HuH-7 (cell line): ENCODE measurements at places on chromosomes 6 and 20.

- no peak for DNase-seq
Measured at GRCh38 chr6:90068264-90068663, 174.0 kb downstream of the GJA10 start.

GRCh38 chr6:76682842-76683241 lies 610.4 kb upstream of the IMPG1 start:
- DNase-seq = no peak

DNA sequence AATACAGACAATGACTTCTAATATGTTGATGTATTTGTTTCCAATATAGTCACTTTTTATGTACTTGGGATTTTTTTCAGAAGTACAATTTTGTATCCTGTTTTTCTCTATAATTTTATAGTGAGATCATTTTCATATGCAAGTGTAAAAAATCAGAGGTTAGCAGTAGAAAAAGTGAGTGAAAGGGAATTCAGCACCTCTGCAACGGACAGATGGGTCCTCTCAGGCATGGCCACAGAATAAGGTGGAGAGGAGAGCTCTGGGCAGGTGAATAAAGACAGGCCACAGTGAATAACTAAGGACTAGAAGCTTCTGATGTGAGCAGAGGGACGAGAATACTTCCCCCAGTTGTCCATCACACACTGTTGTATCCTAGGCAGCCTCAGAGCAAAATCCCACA lies 210.1 kb upstream of the CNR1 start:
- DNase-seq = no peak

DNA sequence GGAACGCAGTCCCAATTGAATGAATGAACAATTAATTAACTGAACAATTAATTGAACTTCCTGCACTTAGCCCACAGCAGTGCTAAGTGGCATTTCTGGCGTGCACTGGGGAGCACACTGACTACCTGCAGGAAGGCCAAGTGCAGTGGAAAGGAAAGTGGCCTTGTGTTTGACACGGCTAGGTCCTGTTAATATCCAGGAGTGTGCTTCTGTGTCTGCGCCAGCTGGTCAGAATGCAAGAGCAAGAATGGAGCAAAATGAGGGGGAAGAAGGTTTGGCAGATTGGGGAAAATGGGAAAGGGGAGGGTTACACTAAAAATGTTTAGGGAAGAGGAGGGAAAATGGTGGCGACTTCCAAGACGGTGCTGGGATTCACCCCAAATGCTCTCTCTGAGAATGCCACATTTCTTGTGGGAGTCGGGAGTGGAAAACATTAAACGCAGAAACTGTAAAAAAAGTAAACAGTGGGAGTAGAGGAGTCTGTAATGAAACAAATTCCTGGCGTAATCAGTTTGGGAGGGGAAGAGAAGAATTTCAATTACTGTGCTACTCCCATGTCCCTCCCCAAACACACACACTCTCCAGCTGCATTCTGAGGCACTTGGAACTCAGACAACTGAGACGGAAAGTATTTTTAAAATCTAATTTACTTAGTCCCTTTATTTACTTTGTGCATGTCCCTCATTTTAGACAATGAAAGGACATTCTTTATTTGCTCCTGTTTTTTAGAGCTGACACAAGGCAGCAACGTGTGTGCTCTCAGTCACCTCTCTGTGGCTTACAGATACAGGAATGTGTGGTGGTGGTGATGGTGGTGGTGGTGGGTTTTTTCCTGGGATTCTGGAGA lies 64.1 kb downstream of the CLIC5 start:
- DNase-seq = no peak

DNA sequence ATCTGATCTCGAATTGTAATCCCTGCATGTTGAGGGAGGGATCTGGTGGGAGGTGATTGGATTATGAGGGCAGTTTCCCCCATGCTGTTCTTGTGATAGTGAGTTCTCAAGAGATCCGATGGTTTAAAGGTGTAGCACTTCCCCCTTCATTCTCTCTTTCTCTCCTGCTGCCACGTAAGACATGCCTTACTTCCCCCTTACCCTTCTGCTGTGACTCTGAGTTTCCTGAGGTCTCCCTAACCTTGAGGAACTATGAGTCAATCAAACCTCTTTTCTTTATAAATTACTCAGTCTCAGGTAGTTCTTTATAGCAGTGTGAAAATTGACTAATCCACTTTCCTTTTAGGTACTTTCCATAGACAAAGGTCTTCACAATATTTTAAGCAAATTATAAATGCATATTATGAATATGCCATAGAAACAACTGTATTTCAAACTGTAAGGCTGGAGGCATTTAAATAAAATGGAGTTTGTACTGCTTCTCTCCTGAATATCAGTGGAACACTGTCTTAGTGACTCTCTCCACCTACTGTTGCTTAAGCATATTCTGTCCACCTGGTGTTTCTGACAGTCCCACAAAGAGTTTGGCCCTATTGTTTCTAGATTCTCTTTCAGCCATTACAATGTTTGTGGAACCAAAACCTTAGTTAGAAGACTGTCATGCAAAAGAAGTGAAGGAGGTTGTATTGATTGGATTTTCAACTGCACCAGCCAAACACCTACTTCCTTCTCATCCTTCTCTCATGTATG lies 24.3 kb upstream of the IL17A start:
- DNase-seq = no peak

GRCh38 chr20:49448917-49449316 lies 33.6 kb downstream of the KCNB1 start:
- DNase-seq = no peak

DNA sequence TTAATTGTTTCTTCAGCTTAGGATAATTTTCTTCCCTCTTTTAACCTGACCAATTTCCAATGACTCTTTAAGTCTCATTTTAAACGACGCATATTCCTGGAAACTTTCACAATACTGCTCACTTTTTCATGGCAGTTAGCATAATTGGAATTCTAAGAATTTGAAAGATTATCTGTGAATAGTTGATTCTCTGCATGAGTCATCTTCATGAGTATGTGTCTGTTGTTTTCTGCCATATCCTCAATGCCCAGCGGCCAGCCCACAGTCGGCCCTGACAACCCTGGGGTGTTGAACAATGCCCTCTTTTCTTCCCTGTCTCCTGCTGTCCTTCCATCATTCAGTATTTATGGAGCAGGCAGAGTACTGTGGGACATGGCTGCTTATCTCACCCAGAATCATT lies 554.2 kb downstream of the CDH26 start:
- no peak for DNase-seq

GRCh38 chr6:67757465-67758033 lies 877.5 kb upstream of the ADGRB3 start:
- no peak for DNase-seq

- no peak for DNase-seq
Measured at GRCh38 chr20:19742974-19743639, 15.0 kb upstream of the RIN2 start.

DNA sequence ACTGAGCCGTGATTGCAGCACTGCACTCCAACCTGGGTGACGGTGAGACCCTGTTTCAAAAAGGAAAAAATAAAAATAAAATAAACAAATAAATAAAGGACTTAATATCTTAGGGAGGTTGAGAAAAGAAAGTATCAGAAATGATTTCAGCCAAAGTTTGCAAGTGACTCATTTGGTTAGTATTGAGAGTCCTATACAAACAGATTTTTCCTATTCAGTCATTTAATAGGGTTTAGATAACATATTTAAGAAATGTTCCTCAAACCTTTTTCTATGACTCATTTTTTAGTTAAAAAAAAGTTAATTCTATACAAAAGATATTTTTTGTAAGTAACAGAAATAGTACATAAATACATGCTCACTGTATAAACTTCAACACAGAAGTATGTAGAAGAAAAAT lies 235.1 kb downstream of the GJA1 start:
- no peak for DNase-seq

DNA sequence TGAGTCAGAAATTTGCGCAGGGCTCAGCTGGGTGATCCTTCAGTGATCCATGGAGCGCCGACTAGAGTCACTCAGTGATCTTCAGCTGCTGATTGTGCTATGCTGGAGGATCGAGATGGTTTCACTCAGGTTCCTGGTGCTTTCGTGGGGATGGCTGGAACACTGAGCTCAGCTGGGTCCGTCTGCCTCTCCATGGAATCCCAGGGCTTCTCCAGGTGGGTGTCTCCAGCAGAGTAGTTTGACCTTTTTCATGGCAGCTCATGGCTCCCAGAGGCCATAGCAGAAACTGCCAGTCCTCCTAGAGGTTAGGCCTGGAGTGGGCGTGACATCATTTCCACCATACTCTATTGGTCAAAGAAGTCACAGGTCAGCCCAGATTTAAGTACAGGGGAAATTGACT lies 88.8 kb upstream of the SIRPA start:
- no peak for DNase-seq

DNA sequence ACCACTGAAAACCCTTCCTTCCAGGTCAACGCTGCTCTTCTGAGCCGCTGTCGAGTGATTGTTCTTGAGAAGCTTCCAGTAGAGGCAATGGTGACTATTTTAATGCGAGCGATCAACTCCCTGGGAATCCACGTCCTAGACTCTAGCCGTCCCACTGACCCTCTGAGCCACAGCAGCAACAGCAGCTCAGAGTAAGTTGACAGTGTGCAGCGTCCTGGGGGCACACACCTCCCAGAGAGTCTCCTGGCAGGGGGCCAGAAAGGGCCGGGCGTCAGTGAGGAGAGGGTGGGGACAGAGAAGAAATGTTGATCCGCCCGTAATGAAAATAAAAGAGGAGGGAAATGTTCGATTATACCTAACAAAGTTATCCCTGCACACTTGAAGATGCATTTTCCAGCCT lies 5.0 kb downstream of the WRNIP1 start:
- no peak for DNase-seq

DNA sequence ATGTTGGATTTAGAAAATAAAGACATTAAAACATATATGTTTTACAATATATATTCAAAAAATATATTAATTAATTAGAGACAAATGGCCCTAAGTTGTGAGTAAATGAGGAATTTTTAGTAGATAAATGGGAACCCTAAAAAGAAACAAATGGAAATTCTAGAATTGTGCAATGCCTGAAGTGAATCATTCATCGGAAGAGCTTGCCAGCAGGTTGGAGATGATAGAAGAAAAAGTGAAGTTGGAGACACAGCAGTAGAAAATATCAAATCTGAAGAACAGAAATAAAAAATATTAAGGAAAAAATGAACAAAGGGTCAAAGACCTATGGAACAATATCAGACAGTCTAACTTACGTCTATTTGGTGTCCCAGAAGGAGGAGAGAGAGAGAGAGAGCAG lies 109.4 kb upstream of the NEDD9 start:
- no peak for DNase-seq

- peak; percentile 77 for DNase-seq
Measured at GRCh38 chr6:42166444-42167141, 6.6 kb upstream of the GUCA1A start.

DNA sequence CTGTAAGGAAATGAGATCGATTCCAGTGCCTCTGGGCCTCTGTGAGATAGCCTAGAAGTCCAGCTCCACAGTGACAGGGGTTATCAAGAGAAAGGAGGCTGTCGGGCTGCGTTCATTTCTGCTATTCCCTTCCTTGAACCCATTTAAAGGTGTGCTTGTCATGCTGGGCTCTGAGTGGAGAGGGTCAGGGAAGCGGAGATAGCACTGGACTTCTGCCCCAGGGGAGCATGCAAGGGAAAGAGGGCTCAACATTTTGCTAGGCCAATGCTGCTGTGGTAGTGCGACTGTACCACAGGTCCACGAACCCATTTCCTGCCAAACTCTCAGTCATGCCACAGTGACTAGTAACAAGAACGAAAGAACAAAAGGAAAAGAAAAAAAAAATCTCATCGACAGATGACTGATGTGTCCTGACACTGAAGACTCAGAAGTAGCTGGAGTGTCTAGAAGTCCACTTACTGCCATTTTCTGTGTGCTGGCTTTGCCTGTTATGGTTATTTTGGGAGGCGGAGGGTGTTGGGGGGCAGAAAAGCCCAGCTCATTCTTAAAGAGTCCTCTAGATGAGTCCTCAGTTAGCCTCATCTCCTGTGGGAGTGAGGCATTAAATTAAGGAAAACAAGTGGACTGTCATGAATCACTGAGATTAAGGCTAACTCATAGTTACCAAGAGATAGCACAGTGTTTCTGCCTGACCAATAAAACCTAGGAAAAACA lies 8.1 kb downstream of the NEDD9 start:
- no peak for DNase-seq

GRCh38 chr6:165663377-165663735 lies 315 bp upstream of the PDE10A start:
- no peak for DNase-seq

- DNase-seq = no peak
Measured at GRCh38 chr20:23493172-23493772, 2.4 kb downstream of the CST8 start.

DNA sequence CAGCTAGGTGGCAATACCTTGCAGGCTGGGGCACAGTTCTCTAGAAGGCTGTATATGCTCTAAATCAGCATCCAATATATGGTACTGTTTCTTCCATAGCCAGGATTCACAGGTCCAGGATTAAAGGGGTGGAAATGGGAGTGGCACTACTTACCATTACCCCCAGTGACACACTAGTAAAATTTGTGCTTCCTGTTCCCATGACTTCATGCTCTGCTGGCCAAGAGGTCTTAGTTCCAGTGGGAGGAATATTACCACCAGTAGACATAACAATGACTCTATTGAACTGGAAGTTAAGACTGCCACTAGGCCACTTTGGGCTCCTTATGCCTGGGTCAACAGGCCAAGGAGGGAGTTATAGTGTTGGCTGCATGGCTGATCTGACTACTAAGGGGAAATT lies 174.3 kb upstream of the TNFAIP3 start:
- DNase-seq = no peak

DNA sequence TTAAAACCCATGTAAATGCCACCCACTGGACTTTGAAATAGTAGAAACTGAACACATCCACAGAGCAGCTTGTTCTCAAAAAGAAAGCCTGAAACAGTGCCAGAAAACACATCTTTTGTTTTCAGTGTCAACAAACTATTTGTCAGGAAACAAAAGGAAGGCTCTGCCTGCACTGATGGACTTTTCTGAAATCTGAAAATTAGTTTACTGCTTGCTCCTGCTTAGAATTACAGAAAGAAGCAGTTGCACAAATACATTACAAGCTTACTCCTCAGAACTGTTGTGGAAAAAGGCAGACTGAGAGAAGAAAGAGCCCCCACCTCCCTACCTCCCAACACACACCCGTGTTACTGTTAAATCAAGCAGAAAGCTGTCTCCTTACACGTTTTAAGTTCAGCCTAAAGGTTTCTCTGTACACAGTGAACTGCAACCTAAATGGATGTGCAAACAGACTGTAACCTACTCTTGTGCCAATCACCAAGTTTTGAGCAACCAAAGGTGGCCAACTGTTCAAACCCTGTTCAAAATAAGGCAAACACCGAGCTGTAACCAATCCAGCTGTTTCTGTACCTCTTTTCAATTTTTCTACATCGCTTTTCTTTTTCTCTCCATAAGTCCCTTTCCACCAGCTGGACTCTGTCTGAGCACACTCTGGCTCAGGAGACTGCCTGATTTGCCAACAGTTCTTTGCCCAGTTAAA lies 43.7 kb downstream of the FRK start:
- DNase-seq = no peak

DNA sequence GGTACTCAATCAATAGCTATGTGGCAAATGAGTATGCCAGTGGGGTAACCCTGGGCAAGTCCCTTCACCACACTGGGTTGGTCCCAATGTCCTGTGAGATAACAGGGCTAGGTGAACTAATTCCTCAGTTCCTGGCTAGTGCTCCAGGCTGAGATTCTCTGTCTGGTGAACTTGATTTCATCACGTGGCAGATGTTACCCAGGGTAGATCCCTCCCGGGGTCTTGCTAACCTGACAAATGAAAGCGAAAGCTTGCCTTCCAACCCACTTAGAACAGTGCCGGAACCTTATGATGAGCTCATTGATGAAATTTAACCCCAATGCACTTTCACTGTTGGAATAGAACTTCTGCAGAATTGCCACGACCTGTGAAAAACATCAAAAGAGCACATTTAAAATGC lies 6.6 kb upstream of the ANKRD60 start:
- DNase-seq = no peak
